ENCODE measurements at places on chromosomes 5 and 9.

GRCh38 chr5:111121926-111122325 lies 29.8 kb downstream of the WDR36 start:
- DNase-seq, result no peak

- no peak for DNase-seq
Measured at GRCh38 chr5:167030500-167031120, 1260.8 kb upstream of the WWC1 start.

DNA sequence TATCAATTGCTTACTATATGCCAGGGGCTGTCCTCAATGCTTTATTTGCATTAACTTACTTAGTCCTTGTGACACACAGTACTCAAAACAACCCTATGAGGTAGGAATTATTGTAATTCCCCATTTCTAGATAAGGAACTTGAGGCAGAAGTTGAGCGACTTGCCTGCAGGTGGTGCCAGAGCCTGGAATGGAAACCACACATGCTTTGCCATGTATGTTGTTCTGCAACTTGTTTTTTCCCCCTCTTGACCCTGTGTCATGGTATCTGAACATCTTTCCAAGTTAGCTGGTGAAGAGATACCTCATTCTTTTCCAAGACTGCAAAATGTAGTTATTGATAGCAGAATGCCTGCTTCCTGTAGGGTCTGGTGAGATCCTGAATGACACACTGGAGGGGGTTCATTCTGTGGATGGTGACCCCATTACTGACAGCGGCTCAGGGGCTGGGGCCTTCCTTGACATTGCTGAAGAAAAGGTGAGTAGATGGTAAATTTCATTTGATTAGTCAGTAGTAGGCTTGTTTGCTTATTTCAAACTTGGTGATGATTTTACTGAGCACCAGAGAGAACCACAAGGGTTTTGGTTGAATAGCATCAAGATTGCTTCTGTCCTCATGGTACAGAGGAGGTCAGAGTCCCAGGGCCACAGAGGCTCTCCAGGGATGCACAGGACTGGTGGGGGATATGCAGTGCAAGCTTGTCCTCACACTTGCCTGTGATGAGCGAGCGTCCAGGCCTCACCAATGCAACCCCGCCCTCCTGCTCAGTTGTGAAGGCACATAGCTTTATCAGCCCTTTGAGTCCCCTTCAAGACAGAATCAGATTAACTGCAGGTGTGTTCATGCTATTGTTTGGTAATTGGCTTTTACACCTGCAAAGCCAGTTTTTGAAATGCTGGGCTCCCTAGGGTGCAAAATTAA lies 57.0 kb downstream of the COL15A1 start:
- DNase-seq, result peak; percentile 71

- DNase-seq, result no peak
Measured at GRCh38 chr9:1002678-1003077, 26.2 kb downstream of the DMRT3 start.

- DNase-seq, result no peak
Measured at GRCh38 chr9:14554886-14555285, 138.3 kb downstream of the ZDHHC21 start.

DNA sequence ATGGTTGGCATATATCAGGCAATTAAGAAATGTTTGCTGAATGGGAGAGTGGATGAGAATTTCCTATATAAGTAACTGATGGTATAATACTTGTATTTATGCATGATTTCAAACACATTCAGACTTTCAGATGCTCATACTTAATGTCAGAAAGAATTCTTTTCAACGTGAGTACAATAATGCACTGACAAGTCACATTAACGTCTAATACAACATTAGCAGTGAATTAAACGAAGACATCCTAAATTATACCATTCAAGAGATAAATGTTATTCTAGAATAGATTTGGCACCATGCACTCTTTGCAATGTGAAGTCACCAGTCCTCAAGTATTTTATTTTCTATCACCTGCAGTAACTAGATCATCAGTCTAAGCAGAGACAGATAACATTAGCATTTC lies 712.9 kb downstream of the TLE1 start:
- DNase-seq, result no peak

DNA sequence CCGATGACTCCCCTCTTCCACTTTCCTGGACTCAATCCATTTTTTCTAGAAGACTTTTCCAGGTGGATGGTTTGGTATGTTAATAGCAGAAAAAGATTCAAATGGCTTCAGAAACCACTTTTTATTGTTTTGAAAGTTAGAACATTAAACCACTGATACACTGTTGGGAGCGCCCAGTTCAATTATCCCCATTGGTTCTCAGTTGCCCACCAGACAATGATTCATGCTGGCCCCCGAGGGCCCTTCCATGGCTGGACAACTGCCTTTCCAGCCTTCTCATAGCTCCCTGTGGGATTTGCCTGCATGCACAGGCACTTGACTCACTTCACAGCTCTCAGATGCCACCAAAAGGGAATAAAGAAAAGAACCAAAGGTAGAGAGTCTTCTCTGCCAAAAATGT lies 21.3 kb upstream of the ANKRD34B start:
- no peak for DNase-seq

GRCh38 chr9:125932012-125932411 lies 184.8 kb downstream of the PBX3 start:
- peak; percentile 85 for DNase-seq

DNA sequence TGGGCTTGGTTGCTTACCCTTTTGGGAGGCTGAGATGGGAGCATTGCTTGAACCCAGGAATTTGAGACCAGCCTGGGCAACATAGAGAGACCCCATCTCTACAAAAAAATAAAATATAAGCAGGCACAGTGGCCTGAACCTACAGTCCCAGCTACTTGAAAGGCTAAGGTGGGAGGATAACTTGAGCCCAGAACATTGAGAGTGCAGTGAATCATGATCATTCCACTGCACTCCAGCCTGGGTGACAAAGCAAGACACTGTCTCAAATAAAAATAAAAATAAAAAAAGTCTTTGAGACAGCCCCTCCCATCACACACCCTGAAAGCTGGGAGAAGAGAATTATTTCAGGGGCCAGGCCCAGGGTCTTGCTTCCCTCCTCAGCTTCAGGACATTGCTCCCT lies 251.8 kb downstream of the BRINP1 start:
- DNase-seq, result no peak

- DNase-seq, result no peak
Measured at GRCh38 chr9:85262333-85262732, 479.4 kb downstream of the AGTPBP1 start.

- DNase-seq, result no peak
Measured at GRCh38 chr5:92470770-92471169, 1087.7 kb upstream of the ARRDC3 start.

DNA sequence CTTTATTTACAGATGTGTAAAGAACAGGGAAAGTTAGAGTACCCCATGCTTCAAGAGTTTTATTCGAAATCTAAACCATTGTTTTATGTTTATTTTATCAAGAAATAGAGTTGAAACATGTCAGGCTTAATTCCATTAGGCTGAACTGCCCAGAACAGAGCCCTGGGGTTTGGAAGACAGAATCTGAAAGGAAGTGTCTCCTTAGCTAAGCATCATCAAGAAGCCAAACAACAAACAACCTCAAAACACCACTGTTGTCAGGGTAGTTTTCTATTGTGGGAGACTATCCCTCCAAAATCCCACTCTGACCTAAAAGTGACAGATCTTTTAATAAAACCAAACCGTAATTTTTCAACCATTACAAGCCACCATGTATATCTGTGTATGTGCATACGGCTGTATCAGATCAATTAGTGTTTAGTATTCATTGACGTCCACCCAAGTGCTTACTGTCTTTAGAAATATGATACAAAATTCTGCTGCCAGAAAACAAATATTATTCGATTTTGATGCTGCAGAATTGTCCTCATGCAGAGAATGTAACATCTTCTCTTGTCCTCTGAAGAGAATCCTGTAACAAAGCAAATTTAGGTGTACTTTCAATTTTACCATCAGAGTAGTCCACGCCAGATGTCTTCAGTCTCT lies 271.9 kb upstream of the TMEM161B start:
- no peak for DNase-seq

GRCh38 chr5:35741126-35741716 lies 115.5 kb upstream of the IL7R start:
- no peak for DNase-seq

GRCh38 chr9:137269231-137269772 lies 8.2 kb upstream of the TOR4A start:
- DNase-seq, result no peak

GRCh38 chr9:131673531-131673930 lies 66.3 kb downstream of the RAPGEF1 start:
- DNase-seq, result no peak

GRCh38 chr9:26170190-26170589 lies 491.9 kb upstream of the TUSC1 start:
- DNase-seq, result no peak

DNA sequence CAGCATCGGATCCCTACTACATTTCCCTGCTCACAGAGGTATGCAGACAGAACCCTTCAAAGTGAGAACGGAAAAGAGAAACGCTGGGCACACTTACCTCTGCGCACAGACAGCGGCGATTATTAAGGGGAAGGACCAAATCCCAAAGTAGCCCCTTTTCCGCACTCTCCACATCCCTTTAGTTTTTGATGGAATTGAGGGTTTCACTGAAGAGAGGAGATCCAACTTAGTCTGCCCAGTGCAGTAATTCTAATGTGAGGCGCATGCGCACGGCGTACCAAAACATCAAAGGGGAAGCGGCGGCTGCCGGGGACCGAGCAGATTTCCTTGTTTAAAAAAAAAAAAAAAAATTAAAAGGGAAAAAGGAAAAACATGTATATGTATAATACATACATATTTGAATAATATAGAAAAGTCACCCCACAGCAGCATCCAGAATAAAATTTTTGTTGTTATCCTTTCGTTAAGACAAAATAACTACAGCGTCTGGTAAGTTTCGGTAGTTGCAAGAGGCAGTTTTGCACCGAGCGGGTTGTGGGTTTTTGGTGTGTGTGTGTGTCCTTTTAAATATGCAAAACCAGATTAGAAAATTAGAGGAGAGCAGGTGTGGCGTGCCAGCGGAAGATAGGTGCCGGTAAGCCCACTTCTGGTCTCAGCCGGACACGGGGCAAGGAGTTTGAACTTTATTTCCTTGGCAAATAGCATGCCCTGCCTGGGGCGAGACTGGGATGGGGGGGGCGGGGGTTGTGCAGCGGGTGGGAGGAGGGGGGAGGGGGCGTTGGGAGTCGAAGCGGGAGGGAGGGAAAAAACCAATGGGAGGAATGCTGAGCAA lies at the start of gene GABRB2:
TSS of gene GABRB2 (minus strand) at position 256 of the 832 bp plus-strand sequence. CDS start at position 174, 82 bp downstream.
- DNase-seq, result no peak

DNA sequence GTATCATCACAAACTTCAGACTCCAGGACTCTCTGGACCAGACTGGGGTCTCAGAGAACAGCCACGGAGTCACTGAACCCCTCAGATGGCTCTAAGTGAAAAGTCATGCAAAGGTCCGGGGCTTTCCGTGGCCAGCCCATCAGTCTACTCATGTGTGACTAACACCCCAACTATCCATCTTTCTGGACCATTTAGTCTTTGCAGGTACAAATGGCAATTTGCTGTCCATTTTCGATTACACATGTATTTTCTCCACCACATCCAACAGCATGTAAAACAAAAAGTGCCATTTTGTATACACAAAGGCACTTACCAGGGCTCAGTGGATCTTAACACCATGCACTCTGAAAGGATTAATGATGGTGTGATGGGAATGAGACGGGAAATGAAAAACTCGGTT lies 387.7 kb downstream of the BNC2 start:
- no peak for DNase-seq
